Esophagus squamous epithelium (tissue), 5 donors: ENCODE measurements at places on chromosomes 5 and 9. TPM values are rescaled to one million over a fixed set of nuclear protein-coding genes. Genes with fewer than 3 reads are reported as not detected.

GRCh38 chr5:96459313-96460121 is 26.5 kb upstream of the PCSK1 start:
- no peak for DNase-seq

- DNase-seq: no peak
Observed at GRCh38 chr9:121357011-121357410, 13.0 kb downstream of the STOM start.

- no peak for DNase-seq
Observed at GRCh38 chr9:117093891-117094844, 320.7 kb downstream of the ASTN2 start.

DNA sequence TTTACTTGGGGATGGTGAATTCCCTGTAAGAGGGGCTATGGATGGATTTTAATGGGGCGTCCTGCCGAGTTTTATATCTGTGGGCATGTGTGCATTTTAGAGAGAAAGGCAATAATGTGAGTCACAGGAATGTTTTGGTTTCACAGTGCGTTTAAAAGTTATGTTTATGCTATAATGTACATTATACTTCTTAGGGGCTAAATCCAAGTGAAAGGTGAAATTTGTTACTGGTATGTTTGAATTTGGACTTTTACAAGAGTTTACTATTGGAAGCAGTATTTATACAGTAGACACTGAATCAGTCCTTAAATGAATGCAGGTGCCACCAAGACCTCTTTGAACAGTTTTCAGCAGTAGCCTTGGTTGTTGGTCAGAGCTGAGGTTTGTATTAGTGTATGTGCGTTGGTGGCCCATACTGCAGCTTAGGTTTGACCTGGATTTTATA is 5.6 kb downstream of the JMY start:
- DNase-seq: no peak

DNA sequence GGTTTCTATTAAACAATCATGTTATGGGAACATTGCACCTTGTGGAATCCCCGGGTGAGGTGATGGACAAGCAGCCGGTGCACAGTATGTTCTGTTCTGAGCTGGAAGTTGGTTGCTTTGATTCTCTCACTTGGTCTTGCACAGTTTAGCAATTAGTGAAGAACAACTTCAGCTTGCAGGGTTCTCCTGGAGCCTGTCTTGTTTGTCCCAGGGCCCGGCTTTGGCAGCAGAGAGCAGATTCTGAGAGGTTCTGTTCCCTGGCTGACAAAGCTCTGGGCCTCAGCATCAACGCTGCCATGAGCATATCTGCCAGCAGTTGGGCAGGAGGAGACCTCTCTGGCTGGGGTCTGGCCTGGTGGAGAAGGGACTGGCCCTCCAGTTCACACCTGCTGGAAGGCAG is 16.9 kb downstream of the GADD45G start:
- no peak for DNase-seq

- DNase-seq: no peak
Observed at GRCh38 chr5:4642525-4642924, 497.6 kb upstream of the ADAMTS16 start.

DNA sequence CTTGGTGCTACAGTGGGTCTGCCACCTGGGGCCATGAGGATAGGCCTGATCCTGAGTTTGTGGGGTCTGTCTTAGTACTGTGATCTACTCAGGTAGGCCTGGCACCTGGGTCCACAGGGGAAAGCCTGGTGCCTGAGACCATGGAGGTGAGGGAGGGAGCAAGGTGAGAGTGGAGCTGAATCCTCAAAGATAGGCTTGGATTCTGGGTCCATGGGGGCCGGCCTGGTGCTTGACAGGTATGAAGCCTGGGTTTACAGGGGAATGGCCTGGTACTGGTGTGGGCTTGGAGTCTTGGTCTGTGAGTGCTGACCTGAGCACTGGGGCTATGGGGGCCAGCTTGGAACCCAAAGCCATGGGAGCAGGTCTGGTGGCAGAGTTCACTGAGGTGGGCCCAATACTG is 439.2 kb upstream of the SMARCA2 start:
- DNase-seq: no peak

DNA sequence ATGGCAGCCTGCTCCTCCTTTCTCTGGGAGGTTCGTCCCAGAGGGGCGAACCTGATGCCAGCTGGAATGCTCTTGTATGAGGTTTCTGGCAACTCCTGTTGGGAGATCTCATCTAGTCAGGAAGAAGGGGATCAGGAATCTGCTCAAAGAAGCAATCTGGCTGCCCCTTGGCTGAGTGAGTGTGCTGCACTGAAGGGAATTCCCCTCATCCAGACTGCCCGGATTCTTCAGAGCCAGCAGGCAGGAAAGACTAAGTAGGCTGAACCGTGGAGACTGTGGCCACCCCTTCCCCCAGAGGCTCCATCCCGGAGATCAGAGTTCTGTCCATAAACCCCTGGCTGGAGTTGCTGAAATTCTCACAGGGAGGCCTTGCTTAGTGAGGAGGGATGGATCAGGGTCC is 476.0 kb downstream of the CSNK1G3 start:
- DNase-seq: no peak

DNA sequence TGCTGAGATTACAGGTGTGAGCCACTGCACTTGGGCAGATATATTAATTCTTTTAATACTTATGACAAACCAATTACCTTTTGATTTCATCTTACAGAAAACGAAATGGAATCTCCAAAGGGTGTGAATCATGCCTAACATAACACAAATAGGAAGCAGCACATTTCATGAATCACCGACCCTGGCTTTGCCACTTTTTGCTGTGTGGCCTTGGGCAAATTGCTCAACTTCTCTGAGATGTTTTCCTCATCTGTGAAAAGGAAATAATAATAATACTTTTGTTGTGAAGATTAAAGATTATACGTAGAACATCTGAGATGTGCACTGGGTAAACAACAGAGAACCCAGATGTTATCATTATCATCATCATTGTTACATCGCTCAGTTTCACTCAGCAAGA is 50.7 kb upstream of the FREM1 start:
- DNase-seq: no peak

DNA sequence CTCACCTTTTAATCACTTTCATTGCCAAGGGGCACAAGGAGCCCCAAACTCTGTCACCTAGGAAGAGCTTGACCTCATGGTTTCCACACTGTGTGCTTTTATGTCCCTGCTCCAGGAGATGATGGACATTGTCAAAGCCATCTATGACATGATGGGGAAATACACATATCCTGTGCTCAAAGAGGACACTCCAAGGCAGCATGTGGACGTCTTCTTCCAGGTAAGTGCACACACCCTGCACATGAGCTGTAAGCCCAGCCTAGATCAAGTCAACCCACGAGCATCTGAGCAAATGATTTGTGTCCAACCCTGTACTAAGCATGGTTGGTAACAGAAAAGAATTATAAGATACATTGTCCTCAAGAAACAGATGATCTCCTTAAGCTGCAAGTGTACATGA is 50.8 kb upstream of the GABRP start:
- no peak for DNase-seq

GRCh38 chr5:76069061-76069735 is 14.0 kb upstream of the SV2C start:
- no peak for DNase-seq

DNA sequence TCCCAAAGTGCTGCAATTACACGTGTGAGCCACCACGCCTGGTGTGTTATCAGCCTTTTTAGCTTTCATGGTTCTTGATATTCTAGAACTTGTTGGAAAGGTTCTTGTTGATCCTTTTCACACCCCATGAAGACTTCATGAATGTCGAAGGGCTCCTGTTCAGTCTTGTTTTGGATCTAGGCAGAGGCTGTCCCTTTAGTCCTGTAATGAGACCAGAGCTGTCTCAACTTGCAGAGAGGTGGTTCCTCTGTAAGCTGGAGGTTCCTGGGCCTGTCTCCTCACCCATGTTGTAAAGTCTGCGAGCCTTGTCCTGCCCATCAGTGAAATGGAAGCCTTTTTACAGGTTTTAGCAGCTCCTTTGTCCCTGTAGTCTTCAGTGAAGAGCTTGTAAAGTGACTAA is 38.2 kb downstream of the PRRC2B start:
- DNase-seq: no peak

DNA sequence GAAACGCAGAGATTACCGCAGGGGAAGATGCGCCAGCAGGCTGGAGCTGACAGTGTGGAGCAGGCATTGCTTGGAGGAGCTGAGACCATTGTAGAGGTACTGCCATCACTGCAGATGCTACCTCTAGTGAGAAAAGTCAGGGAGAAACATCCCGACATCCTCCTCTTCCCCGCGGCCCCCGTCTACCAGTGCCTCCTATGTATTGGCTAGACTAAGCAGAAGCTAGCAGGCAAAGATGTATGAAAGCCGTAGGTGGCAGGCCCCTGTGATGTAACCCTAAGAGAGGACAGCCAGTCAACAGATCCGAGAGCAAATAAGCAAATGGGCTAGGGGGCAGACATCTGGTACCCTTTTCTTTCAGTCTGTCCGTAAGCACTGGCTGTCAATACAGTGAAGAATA is 115.5 kb upstream of the ACTBL2 start:
- no peak for DNase-seq

Gene FYB1
- 14.1 TPM for total RNA-seq

Gene DMGDH
- not detected for total RNA-seq

Gene OR13C3
- total RNA-seq: not detected
